ENCODE measurements at places on chromosomes 2 and 18. TPM values are rescaled to one million over a fixed set of nuclear protein-coding genes. Genes with fewer than 3 reads are reported as not detected.
A peak's percentile ranks its signal among the peaks of the same experiment; 100 is the strongest.

- no peaks in the 10 kb centered on the region for H3K36me3 ChIP-seq
- H3K4me1 ChIP-seq: peaks cover 13% of the 10 kb centered on the region
- H3K27ac ChIP-seq: no peak overlapping the region
- DNase-seq: no peak
- H3K27me3 ChIP-seq: peaks cover 100% of the 10 kb centered on the region
Observed at GRCh38 chr2:172084395-172084644, 987 bp upstream of the DLX1 start.

DNA sequence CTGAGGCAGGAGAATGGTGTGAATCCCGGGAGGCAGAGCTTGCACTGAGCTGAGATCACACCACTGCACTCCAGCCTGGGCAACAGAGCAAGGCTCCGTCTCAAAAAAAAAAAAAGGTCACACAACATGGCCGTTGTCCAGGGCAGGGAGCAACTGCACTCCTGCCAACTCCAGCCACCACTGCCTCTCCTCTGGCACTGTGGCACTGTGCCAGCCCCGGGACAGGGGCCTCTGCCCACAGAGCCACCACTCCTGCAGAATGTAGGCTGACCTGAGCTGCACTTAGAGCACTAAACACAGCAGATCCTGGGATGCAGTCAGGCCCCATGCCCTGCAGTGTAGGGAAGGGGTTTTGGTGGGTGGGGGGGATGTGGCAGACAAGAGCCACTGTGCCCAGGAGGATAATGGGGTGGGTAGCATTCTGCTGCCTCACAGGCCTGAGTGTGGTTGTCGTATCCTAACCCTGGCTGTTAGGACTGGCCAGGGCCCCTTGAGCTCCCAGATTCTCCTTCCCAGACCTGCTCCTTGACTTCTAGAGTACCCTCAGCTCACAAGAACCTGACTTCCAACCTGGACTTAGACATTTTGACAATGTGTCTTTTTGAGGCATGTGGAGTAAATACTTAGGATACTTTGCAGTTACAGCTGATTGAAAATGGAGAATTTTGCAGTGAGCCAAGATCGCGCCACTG, 69.4 kb upstream of the SH3RF3 start:
- no peak overlapping the region for H3K27ac ChIP-seq
- no peak overlapping the region for H3K4me3 ChIP-seq
- no peaks in the 10 kb centered on the region for H3K27me3 ChIP-seq
- DNase-seq: no peak

GRCh38 chr2:85152895-85153294, 19.7 kb downstream of the TCF7L1 start:
- H3K36me3 ChIP-seq: peaks cover 8% of the 10 kb centered on the region
- H3K4me3 ChIP-seq: no peak overlapping the region
- H3K27ac ChIP-seq: no peak overlapping the region
- no peaks in the 10 kb centered on the region for H3K27me3 ChIP-seq
- DNase-seq: no peak

GRCh38 chr2:96180521-96180920, 28.1 kb downstream of the STARD7 start:
- no peak overlapping the region for H3K27ac ChIP-seq
- no peaks in the 10 kb centered on the region for H3K4me1 ChIP-seq
- peaks cover 4% of the 10 kb centered on the region for H3K27me3 ChIP-seq
- peaks cover 14% of the 10 kb centered on the region for H3K36me3 ChIP-seq
- DNase-seq: no peak
- H3K4me3 ChIP-seq: no peak overlapping the region

BUB1 gene
- 25.4 TPM for total RNA-seq

DNA sequence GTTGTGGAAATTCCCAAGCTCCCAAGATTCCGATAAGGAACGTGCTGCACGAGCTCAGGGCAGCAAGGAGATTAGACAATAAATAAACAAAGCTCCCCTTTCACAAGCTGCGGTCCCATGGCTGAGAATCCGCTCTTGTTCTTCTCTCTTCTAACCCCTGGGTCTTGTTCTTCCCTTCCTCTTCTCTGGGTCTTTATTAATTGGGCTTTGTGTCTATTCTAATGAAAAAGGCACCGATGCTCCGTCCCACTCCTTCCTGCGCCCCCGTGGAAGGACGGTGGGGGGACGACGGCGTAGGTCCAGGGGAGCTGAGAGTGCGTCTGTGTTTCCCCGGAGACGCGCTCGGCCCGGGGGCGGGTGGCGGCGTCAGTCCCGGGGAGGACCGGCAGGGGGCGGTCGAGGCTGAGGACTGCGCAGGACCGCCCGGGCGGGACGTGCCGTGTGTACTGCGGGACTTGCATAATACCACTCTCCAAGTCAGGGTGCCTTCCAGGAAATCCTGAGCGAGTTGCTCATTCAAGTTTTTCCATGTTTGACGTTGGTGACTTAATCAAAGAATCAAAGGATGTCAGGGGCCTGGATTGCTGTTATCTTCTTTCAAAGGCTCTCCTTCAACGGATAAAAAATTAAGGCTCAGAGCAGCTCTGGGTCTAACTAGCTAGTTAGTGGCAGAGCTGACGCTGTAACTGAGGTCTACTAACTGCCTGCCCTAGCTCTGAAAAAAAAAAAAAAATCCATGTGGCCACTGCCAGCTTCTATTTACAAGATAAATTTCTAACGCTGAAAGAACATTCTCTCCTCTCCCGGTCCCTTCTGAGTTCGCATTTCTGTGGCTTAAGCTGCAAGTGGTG, 321.4 kb downstream of the TGIF1 start:
- peak overlapping the region; percentile 92 for H3K27ac ChIP-seq
- peak overlapping the region; percentile 81 for H3K4me3 ChIP-seq
- peaks cover 34% of the 10 kb centered on the region for H3K4me1 ChIP-seq
- H3K36me3 ChIP-seq: peaks cover 6% of the 10 kb centered on the region

Measured in progenitor cell of endocrine pancreas (in vitro differentiated cells).